ENCODE measurements at places on chromosomes 5 and 9.
A peak's percentile ranks its signal among the peaks of the same experiment; 100 is the strongest.

DNA sequence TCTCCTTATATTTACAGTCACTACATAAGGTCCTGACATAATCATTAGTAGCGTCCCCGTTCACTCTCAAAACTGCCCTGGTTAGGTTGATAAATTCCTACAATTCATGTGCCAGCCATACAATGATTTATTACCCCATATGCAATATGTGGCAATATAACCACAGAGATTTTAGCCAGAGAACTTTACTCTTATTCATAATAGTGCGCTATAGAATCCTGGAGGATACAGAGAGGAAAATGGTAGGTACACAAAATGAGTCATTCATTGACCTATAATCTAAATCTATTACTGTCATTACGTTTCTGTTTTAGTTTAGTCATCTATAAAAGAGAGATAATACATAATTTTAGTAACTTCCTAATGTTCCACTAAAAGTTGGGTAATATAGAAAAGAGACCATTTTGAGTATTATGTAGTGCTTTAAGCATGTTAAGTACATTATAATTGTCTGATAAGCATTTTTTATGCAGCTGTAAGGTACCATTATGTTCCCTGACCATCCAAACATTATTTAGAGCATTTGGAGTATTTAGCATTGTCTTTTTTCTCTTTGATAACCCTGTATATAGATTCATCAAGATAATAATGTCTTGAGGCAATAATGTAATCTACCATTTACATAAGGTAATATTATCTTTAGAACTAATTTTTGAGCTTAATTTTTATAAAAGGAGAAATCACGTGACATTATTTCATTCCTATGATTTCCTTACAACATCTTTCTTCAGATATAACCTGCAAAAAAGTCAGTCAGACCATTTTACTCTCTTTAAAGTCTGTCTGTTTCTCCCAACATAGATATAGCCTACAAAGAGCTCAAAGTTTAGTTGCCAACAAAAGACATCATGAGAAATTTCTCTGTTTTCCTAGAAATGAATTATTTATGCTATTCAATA is 655.5 kb upstream of the ZNF608 start:
- no peak for DNase-seq

- no peak for DNase-seq
These were observed 97.6 kb downstream of the PAX5 start for GRCh38 chr9:36936498-36936831.

- no peak for DNase-seq
These were observed 31.7 kb downstream of the ZDHHC21 start for GRCh38 chr9:14661421-14662059.

DNA sequence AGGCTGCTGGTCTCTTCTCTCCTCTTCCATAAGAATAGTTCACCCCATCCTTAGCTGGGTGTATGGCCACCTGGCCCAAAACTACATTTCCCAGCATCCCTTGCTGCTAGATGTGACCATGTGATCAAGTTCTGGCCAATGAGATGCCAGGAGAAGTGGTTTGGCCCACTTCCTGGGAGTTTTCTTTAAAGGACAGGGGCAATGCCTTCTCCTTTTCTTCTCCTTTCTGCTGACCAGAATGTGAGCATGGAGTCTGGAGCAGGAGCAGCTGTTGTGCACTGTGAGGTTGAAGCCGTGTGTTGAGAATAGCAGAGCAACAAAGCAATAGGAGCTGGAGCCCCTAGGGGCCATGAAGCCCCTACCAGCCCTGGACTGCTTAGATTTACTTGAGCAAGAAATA is 36.8 kb downstream of the C9orf50 start:
- DNase-seq = peak; percentile 44

- no peak for DNase-seq
These were observed 126.5 kb downstream of the RPS23 start for GRCh38 chr5:82151662-82152061.

DNA sequence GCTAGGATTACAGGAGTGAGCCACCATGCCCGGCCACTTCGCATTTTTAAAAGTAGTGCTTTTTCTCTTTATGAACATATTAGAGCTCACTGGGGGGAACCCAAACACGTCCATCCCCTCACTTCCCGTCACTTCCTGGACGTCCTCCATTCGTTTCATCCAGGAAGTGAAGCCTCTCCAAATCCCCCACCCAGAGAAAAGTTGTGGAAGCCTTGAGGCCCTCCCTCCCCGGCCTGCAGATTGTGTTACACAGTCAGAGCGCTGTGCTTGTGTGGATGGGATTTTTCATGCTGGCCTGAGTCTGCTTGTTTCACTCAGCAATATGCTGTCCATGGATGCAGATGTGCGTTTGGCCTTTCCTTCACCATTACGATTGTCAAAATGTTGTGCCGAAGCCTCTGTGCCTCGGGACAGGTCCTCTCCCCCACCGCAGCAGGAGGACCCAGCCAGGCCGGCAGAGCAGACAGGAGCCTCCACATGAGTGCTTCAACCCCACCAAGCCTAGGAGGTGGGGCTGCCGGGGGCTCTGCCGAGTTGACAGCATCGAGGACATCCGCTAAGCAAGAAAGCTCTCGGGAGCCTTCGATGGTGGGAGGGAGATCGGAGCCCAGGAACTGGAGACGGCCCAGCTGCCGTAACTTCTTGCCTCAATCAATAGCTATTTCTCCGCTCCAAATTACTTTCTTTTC is 121.6 kb upstream of the PPP1R26 start:
- DNase-seq = no peak

GRCh38 chr5:129803403-129803802 is 55.5 kb downstream of the MINAR2 start:
- DNase-seq = no peak

DNA sequence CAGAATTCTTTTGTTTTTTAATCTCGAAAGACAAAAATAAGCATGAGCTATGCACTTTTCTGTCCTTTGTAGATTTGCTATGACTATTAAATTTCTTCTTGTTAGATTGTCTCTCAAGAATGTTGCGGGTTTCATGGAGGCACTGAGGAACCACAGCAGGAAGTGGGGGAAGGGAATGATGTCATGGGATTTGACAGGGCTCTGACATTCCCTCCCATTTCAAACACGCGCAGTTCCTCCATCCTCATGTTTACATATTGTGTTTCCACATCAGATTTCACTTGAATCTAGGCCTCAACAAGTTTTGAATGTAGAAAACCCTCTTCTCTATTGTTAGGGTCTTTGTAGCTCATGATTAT is 154.8 kb downstream of the PALM2AKAP2 start:
- no peak for DNase-seq

GRCh38 chr5:176901260-176902101 is 2.3 kb upstream of the HK3 start:
- no peak for DNase-seq

GRCh38 chr5:57276353-57276752 is 102.5 kb downstream of the GPBP1 start:
- DNase-seq = no peak

DNA sequence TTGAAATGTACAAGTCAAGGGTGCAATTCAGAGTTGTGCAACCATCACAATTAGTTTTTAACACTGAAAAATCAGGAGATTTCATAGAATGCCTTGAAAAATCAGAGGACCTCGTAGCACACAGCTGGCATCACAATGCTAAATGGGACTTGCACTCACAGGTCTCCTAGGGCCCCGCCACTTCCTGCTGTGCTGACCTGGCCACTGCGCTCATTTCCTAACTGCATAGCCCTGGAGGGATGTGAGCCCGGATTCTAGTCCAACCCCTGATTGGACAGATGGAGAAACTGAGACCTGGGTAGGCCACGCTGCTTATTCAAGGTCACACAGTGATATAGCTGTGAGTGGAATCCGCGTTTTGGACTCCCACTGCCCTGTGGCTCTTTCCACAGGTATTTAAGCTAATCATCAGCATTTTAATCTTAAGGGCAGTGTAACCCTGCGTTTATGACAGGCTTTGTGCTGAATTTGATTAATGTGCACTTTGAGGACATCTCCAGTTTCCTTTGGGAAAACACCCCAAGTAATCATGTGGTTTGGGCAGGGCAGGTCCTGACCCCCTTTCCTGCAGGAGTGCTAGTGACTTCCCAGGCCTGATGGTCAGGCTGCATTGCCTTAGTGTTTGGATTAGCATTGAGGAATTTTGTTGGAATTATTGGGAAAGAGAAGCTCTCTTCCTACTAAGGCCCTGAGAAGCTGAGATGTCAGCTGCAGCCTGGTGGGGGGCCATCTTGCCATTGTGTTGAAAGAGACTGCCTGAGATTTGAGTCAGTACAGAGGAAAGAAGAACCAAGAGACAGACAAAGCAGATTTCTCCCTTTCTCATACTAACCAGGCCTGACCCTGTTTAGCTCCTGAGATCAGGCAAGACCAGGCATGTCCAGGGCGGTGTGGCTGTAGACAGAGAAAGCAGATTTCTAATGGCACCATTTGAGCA is 36.2 kb downstream of the STC2 start:
- DNase-seq = no peak

DNA sequence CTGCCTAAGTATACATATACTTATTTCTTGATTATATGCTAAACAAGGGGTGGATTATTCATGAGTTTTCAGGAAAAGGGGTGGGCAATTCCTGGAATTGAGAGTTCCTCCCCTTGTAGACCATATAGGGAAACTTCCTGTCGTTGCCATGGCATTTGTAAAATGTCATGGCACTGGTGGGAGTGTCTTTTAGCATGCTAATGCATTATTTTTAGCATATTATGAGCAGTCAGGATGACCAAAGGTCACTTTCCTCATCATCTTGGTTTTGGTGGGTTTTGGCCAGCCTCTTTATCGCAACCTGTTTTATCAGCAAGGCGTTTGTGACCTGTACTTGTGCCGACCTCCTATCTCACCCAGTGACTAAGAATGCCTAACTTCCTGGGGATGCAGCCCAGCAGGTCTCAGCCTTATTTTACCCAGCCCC is 80.9 kb downstream of the ALDH7A1 start:
- no peak for DNase-seq

- DNase-seq = no peak
These were observed 210.1 kb downstream of the EPB41L4A start for GRCh38 chr5:112208699-112209615.

- DNase-seq = no peak
These were observed 409.9 kb upstream of the ADAMTS16 start for GRCh38 chr5:4730279-4730678.

DNA sequence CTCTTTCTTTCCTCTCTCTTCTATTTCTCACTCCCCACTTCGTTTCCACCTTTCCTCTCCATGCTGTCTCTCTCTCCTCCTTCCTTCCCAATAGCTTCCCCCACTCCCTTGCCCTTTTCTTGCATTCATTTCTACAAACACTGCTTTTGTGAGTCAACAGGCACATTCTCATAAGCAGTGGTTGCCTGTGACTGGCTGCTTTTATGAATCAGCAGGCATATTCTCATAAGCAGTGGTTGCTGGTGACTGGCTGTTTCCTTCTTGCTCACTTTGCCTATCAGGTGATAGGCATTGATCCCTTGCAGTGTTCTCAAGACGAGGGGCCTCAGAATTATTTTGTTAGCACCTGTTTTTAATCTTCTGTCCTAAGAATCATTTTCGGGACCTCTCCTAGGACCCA is 116.1 kb upstream of the ACTBL2 start:
- no peak for DNase-seq

- DNase-seq = no peak
These were observed 45.0 kb upstream of the ACO1 start for GRCh38 chr9:32339424-32339823.

GRCh38 chr9:117936185-117937130 is 232.3 kb downstream of the TLR4 start:
- no peak for DNase-seq

- DNase-seq = no peak
These were observed 150.1 kb upstream of the NTRK2 start for GRCh38 chr9:84519413-84519812.

GRCh38 chr5:147072622-147073021 is 162.2 kb upstream of the STK32A start:
- no peak for DNase-seq

GRCh38 chr9:131198041-131198715 is 72.8 kb downstream of the NUP214 start:
- DNase-seq = no peak

DNA sequence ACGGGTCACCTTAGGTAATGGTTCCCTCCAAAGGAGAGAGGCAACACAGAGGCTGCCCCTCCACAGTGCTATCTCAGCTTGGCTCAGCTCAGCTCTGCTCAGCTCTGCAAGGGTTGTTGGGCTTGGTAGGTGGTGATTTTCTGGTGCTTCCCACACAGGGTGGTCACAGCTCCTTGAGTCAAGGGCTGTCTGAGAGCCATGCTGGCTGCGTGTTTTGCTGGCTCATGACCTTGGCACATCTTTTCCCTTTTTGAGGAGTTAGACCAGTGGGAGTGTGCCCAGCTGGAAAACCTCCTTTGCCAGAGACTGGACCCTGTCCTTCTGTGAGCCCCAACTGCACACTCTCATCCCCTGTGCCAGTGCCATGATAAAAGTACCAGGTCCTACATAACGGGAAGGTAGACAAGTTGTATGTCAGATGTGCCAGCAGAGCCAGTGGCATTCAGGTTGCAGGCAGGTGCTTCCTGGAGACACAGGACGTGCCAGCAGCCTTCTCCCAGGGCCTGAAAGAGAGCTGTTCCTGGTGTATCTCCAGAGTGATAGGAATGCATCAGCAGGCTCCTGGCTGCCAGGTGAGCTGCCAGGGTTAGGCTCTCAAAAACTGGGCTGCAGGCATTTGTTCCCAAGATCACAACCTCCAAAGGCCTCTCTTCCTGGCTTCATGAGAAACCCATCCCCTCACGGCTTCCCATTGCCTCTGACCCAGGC is 118.6 kb upstream of the CXCL14 start:
- no peak for DNase-seq

DNA sequence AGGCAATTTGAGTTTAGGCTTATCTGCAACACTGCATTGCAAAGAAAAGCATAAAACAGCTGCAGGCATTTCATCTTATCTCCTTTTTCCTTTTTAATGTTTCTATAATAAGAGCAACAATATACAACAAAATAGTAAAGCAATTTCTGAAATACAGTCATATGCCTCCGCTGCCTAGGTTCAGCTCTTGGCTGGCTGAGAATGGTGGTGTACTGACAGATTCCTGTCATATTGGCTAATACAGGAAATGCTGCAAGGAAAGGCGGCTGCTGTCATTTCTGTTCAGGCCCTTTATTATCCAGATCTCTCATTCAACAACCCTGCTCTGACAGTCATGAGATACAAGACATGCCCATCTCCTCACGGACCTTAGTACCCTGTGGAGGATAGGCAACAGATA is 677.0 kb downstream of the TAF11L14 start:
- no peak for DNase-seq

DNA sequence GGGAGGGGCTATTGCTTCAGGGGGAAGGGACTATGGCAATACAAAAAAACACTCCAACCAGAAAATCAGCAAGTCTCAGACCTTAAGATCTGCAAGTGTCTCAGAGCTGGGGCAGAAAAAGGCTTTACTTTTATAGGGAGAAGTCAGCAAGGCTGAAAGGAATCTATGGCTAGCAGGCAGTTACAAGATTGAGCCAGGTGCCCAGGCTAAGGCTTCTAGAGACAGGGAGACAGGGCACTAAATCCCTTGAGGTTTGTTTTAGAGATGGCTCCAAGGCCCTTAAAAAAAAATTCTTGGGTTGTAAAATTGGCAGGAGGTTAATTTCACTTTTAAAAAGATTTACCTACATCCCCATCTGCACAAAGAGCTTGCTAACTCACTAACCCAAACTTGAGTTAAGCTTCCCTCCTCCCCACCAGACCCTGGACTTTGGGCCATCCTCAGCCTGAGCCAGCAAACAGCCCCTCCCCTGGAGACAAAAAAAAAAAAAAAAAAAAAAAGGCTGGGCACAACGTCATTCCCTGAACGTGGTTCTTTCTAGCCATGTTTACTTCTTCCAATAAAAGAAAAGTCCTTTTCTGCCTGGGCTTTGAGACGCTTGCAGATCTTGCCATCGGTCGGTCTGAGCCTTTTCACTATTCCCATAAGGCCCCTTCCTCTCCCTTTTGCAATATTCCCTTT is 17.9 kb downstream of the NIPAL4 start:
- DNase-seq = no peak

GRCh38 chr9:134570151-134570621 is 71.4 kb upstream of the COL5A1 start:
- no peak for DNase-seq

Data from T-helper 2 cell (primary cell).